ENCODE measurements at places on chromosomes 11 and 22.

- DNase-seq = no peak
Measured at GRCh38 chr11:126327281-126328000, 23.6 kb downstream of the DCPS start.

DNA sequence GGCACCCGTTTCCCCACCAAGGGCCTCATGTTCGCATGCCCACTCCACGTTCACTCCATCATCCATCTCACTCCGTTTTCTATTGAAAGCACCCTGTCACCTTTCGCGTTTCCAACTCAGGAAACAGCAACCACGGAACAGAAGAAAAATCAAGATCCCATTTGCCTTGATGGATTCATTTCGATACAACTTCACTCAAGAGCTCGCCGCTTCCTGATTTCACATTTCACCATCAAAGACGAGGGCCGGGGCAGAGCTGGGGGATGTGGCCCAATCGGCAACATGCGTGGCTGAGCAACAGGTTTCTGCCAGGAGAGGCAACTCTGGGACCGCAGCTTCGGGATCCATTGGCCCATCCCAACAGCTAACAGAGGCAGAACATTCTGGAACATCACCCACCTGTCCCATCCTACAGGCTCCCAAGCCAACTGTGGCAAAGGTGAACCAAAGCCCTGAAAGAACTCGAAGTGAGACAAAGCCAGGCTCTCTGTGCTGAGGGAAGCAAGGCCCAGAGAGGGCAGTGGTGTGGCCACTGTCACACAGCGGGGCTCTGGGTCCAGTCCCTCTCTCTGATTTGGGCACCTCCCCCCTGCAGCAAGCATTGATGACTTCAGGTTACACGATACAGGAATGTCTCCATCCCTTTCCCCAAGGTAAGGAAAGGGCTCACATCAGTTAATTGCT, 36.2 kb upstream of the CD5 start:
- DNase-seq = no peak

DNA sequence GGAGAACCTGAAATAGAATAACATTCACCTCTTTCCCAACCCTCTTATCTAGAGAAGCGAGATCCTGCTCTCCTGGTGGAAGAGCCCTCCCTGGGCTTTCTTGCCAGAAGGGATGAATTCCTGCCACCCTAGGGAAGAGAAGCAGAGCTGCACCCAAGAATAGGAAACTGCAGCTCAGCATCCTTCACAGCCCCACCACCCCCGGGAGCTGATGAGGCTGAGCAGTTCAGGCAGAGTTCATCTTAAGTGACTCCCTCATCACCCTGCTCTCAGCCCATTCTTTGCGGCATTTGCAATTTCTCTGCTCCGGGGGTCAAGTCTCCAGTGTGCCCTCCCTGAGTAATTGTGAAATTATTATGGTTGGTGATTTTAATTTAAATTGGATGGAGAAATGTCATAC, 514.9 kb downstream of the BUD13 start:
- peak; percentile 18 for DNase-seq

DNA sequence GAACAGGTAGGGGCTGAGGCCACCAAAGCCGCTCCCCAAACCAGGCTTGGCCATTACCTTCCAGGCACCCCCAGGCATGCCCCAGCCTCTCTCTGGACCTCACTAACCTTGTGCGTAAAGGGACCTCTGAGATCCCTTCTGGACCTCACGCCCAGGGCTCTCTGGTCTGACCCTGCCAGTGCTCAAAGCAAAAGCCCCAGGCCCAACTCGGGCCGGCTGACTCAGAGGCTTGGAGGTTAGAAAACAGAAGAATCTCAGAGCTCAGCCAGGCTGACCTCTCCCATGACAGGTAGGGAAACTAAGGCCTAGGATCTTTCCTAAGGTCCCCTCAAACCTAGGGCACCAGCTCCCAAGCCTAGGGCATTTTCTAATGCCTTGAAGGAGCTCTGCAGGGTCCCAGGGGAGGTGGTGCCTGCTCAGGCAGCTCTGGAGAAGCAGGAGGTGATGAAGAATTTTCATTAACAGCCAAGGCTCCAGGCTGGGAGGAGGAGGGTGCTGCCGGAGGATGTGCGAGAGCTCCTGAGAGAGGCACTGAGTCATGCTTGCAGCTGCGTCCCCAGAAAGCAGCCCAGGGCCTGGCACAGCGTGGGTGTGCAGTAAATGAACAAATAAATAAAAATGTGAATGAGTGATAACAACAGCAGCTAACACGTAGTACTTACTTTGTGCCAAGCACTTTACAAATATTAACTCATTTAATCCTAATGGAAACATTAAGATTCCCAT, 25.6 kb downstream of the ARRB1 start:
- no peak for DNase-seq

GRCh38 chr11:126160345-126161022, 51.0 kb downstream of the RPUSD4 start:
- no peak for DNase-seq

DNA sequence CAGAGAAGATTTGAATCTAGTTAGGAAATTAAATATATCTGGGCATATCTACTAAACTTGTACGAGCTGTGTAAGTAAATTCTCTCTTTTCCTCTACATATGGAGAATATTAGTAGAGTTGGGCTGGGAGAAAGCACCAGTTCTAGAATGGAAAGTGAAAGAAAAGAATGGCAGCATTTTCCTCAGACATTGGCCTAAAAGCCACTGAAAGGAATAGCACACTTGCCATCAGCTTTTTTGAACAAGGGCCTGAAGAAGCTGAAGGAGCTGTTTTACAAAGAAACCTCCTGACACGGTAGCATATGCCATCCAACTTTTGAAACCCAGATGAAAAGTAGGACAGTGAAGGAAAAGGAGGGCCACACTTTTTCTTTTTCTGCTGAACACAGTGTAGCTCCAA, 1563.7 kb upstream of the TENM4 start:
- no peak for DNase-seq

DNA sequence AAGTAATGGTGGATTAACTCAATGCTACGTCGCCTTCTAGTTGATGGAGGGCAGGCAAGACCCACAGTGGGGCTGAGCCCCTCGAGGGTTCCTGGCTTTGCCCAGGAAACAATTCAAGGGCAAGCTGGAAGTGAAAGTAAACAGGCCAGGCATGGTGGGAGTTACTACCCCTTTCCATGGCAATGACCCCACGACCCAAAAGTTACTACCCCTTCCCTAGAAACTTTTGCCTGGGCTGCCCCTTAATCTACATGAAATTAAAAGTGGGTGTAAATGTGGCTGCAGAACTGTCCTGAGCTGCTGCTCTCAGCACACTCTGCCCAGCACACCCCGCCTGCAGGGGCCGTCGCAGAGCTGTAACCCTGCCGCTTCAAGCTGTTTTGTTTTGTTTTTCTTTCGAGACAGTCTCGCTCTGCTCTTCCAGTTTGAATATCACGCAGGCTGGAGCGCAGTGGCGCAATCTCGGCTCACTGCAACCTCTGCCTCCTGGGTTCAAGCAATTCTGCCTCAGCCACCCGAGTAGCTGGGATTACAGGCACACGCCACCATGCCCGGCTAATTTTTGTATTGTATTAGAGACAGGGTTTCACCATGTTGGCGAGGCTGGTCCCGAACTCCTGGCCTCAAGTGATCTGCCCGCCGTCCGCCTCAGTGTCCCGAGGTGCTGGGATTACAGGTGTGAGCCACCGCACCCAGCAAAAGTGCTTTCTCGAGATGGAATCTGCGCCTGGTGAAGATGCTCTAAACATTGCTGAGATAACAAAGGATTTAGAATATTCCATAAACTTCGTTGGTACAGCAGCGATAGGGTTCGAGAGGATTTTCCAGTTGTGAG, 5.9 kb upstream of the RNH1 start:
- no peak for DNase-seq

DNA sequence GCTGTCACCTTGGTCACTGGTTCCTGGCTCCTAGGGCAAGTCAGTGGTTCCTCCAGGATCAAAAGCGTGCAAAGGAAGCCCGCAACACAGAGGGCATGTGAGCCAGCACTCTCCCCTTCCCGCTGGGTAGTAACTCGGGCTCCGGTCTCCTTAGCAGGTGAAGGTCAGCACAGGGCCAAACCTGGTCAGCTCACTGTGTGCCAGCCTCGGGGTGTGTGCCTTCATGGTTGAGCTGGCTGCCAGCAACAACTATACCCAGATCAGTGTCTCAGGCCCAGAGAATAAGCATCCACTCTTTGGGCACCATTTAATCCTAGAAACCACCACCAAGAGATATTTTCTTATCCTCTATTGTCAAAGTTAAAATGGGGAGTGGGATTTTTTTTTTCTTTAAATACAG, 16.1 kb upstream of the CCDC86 start:
- no peak for DNase-seq

- no peak for DNase-seq
Measured at GRCh38 chr11:78995171-78995570, 420.5 kb upstream of the NARS2 start.

- no peak for DNase-seq
Measured at GRCh38 chr22:17968126-17968525, 56.2 kb downstream of the MICAL3 start.

DNA sequence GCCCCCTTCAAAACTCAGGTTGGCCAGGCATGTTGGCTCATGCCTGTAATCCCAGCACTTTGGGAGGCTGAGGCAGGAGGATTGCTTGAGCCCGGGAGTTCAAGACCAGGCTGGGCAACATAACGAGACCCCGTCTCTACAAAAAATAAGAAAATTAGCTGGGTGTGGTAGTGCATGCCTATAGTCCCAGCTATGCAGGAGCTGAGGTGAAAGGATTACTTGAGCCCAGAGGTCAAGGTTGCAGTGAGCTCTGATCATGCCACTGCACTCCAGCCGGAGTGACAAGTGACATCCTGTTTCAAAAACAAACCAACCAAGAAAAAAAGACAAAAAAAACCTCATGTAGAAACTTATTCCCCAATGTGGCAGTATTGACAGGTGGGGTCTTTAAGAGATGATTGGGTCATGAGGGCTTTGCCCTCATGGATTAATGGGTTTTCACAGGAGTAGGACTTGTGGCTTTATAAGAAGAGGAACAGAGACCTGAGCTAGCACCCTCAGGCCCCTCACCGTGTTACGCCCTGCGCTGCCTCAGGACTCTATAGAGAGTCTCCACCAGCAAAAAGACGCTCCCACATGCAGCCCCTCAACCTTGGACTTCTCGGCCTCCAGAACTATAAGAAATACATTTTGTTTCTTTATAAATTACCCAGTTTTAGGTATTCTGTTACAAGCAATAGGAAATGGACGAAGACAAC, 22.3 kb downstream of the LAYN start:
- DNase-seq = no peak

GRCh38 chr22:18996376-18996900, 60.3 kb upstream of the PRODH start:
- no peak for DNase-seq

- DNase-seq = no peak
Measured at GRCh38 chr11:102338479-102339010, 8.5 kb upstream of the BIRC2 start.

DNA sequence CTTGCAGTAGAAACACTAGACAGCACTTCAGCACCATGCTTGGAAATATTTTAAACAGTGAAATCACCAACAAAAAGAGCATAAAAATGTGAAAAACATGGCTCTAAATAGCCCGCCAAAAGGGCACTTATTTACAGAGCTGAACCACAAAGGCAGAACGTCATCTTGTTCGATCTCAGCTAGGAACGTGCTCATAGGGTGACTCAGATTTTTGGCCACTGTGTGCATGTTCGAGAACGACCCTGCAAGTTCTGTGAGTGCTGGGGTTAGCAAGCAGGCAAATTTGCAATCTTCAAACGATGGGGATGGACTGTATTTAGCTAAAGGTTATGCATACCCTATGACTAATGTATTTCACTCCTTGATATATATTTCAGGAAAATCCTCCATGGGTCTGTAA, 30.6 kb downstream of the OR2AT4 start:
- DNase-seq = no peak

- DNase-seq = no peak
Measured at GRCh38 chr22:41076857-41077256, 15.5 kb upstream of the EP300 start.

- no peak for DNase-seq
Measured at GRCh38 chr22:42773167-42773566, 52.5 kb upstream of the A4GALT start.

GRCh38 chr11:131609337-131609736, 238.9 kb downstream of the NTM start:
- no peak for DNase-seq

DNA sequence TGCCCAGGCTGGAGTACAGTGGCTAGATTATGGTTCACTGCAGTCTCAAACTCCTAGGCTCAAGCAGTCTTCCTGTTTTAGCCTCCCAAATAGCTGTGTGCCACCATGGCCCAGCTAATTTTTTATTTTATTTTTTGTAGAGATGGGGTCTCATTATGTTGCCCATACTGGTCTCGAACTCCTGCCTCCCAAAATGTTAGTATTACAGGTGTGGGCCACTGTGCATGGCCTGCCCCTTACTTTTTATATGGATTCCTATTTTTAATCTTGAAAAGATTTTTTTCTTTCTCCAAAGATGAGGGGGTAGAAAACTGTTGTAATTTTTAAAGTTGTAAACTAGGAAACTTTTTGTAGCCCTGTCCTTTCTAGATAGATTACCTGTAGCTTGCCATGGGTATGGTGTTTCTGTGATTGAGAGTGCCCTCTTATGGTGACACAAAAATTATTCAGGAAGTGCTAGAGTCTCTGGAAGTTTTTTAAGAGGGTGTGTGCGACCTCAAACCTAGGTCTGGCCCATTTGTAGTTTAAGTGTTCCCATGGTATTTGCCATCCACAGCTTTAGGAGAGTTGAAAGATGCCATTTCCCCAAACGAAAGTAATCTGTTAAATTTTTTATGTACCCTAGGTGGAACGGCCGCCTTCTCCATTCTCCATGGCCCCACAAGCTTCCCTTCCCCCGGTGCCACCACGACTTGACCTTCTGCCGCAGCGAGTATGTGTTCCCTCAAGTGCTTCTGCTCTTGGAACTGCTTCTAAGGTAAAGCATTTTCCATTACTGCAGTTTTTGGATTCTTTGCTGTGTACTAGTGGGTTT, 32.4 kb downstream of the MCAM start:
- DNase-seq = no peak

DNA sequence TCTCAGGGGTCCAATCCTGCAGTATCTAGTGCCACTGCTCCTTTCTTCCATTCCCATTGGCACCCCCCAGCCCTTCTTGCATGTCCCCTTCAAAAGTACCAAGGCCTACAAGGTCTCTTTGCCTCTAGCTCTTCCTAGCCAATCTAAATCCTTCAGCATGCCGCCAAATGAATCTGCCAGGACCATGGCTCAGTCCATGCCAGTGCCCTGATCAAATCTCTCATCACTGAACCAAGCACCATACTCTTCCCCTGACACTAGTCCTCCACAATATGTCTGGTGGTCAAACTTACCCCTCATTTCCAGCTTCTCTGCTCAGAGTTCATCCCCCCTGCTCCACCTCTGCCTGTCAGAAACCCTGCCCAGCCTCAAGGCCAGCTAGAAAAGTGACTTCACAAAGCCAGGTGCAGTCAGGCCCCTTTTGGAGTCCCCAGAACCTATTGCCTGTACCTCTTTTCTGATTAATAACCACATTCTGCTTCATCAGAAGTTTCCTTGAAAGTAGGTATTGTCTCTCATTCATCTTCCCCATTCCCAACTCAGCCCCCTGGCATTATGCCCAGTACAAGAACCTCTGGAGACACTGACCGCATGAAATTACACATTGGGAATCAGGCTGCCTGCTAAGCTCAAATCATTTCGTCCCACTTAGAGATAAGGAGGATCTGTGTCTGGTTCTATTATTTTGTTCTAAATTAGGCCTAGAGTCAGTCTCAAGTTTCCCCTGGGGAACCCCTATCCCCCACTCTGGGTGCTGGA, 11.4 kb downstream of the FEN1 start:
- no peak for DNase-seq
